ENCODE measurements at places on chromosomes 1 and 21.

DNA sequence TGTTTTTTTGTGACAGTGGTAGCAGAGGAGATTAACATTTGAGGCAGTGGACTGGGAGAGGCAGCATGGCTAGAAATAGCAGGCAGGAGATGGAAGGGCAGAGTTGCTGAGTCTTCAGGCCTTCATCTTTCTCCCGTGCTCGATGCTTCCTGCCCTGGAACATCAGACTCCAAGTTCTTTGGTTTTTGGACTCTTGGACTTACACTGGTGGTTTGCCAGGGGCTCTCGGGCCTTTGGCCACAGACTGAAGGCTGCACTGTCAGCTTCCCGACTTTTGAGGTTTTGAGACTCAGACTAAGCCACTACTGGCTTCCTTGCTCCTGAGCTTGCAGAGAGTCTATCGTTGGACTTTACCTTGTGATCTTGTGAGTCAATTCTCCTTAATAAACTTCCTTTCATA, 24.2 kb upstream of the LEFTY2 start:
- DNase-seq = no peak

DNA sequence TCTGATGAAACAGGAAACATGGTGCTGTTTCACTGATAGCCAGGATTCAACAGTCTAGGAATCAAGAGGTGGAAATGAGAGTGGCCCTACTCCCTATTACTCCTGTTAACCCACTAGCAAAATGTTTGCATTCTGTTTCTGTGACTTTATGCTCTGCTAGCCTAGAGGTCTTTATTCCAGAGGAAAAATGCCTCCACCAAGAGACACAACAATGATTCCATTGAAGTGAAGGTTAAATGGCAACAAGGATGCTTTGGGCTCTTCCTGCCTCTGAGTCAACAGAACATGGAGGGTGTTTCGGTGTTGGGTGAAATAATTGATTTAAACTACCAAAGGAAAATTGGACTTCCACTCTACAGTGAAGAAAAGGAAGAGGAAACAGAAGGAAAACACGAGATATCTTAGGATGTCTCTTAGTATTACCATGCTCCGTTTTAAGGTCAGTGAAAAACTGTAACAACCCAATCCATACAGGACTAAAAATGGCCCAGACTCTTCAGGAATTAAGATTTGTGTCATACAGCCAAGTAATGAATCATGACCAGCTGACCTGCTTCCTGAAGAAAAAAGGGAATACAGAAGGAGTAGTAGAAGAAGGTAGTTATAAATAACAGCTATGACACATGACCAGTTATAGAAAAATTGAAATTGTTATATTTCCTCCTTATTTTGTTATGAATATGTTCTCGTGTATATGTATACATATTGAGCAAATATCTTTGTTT, 1237.8 kb downstream of the NCAM2 start:
- DNase-seq = no peak

GRCh38 chr1:219324171-219324570, 150.5 kb downstream of the LYPLAL1 start:
- no peak for DNase-seq

GRCh38 chr1:95195046-95195445, 39.0 kb upstream of the RWDD3 start:
- no peak for DNase-seq

GRCh38 chr1:118783095-118783758, 204.9 kb downstream of the TBX15 start:
- DNase-seq = no peak
